ENCODE measurements at places on chromosomes 1 and 21.
A peak's percentile ranks its signal among the peaks of the same experiment; 100 is the strongest.

GRCh38 chr1:219459351-219460080 lies 153.4 kb downstream of the ZC3H11B start:
- DNase-seq = no peak

DNA sequence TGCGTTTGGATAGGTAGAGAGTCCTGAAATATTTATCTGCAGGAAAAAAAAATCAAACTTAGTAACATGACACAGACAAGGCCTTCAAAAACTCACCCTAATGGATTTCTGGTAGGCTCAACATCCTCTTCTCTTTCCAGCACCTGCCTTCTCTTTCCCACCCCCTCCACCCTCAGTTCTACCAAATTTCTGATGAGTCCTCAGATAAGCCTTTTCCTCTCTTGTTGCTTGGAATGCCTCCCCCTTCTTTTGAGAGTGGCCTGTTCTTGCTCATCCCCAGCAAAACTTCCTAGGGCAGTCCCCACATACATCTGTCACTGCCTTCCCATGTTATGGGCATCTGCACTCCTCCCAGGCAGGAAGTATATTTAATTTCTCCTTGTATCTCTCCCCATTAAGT lies 7.6 kb upstream of the LBR start:
- no peak for DNase-seq

DNA sequence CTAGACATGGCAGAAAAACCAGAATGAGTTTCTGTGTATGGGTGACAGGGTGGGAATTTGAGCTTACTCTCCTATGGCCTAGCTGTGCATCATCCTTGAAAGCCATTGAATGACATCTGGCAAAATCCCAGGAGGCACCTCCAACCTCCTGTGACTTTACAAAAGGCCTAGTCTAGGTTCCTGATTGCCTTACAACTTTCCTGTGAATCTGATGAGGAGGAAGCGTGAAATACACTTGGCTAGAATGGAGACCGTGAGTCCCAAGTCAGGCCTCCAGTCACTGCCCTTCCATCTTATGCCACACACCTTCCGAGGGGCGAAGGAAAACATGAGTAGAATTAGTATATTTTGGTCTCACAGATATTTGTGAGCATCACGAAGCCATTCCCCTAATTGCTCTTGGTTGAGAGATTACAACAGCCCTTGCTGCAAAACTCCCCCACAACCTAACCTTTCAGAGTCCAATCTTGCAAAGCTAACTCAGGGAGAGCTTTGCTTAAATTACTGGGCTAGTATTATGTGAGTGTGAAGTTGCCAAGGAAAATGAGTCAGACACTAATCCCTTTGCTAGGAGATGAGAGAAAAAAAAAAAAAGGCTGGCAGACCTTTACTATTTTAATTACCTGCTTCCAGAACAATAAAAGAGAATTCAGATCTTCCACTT lies 36.3 kb upstream of the PAXBP1 start:
- DNase-seq = no peak

- peak; percentile 64 for DNase-seq
Observed at GRCh38 chr1:212608959-212609700, 569 bp downstream of the ATF3 start.

- no peak for DNase-seq
Observed at GRCh38 chr1:51924455-51924854, 45.9 kb upstream of the NRDC start.

- no peak for DNase-seq
Observed at GRCh38 chr1:117010310-117010969, 8.9 kb downstream of the CD101 start.
